Left cardiac atrium (tissue), 4 donors: ENCODE measurements at places on chromosomes 1 and 21. TPM values are rescaled to one million over a fixed set of nuclear protein-coding genes. Genes with fewer than 3 reads are reported as not detected.

DNA sequence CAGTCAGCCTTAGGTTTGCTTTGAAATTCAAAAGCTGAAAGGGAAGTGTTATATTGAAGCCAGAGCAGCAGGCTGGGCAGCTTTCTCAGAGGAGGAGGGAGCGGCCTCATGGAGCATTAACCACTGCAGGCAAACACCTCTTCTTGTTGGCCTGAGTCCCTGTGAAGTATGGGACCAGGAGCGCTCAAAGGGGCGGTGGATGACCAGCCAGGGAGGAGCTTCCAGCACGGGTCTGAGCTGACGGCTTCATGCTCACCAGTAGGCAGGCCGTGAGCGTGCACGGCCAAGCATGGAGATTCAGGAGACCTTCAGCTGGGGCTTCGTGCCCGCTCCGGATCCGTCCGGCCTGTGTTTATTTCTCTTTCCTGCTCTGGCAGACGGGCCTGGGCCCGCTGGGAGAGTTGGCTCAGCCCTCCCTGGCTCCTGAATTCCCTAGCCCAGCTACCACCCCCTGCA, 245.2 kb downstream of the TRABD2B start:
- no peak for DNase-seq

GRCh38 chr1:35557611-35558373, at the start of gene NCDN:
TSS of gene NCDN (plus strand) at chr1:35557799. CDS start at chr1:35558191, 392 bp downstream.
- peak; percentile 98 for DNase-seq

- DNase-seq, result peak; percentile 38
Measured at GRCh38 chr21:33981391-33982101, 65.9 kb upstream of the ATP5PO start.

- DNase-seq, result no peak
Measured at GRCh38 chr1:228181645-228182034, 16.0 kb downstream of the IBA57 start.

- peak; percentile 83 for DNase-seq
Measured at GRCh38 chr1:12618965-12619791, 1.2 kb upstream of the DHRS3 start.

GRCh38 chr1:54118704-54119103, 34.1 kb downstream of the CDCP2 start:
- no peak for DNase-seq

DNA sequence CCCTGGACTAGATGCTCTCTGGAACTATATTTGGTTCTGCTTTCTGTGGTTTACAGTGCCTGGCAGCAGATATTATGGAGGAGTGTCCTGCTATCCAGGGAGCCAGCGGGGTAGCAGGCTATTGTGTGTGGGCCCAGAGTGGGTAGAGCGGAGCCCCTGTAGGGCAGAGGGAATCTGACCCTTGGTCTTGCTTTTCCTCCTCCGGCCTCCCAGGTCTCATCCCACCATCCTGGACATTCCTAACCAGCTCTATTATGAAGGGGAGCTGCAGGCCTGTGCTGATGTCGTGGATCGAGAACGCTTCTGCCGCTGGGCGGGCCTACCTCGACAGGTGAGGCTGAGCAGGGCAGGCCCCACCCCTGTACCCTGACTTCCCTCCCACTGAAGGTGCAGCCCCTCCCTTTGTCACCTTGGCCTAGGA, 9.1 kb downstream of the RHOC start:
- no peak for DNase-seq

- peak; percentile 53 for DNase-seq
Measured at GRCh38 chr1:55155522-55155921, 59.6 kb downstream of the USP24 start.

- no peak for DNase-seq
Measured at GRCh38 chr1:241533326-241534115, 1.3 kb downstream of the KMO start.

- DNase-seq, result no peak
Measured at GRCh38 chr1:200905411-200906052, 10.8 kb downstream of the INAVA start.

- no peak for DNase-seq
Measured at GRCh38 chr1:201080135-201080534, 32.1 kb downstream of the CACNA1S start.

GRCh38 chr1:236904892-236905741, 99.1 kb downstream of the MT1HL1 start:
- no peak for DNase-seq

DNA sequence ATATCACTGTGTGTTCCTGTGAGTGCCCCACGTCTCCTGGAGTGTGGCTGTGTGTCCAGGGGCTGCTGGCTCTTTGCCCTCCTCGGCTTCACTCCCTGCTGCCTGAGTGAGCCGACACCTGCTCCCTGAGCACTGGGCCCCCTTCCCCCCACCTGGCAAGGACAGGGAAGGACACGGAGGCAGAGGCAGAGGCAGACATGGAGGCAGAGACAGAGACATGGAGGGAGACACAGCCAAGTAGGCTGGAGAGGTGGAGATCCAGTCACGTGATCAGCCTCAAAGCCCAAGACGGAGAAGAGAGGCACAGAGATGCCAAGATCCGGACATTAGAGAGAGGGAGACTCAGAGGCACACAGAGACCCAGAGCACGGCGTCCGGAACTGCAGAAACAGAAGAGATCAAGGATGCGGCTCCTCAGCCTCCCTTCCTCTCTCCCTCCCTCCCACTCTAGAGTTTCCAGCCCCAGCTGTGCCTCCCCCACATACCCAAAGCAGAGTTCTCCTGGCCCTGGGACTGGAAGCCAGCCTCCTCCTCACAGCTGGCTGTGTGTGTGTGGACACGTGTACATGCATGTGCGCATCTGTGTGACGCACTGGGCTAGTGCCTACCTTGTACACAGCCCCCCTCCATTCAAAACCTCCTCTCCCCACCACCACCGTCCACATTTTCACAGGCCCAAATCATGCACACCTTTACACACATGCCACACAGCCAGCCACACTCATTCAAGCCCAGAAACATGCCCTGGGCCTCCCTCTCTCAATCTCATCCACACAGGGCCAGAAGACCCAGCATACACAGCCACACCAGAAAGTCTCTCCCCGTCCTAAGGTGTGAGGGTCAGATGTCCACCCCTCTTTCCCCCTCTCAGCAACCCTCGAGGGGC, 39.1 kb upstream of the WASF2 start:
- peak; percentile 84 for DNase-seq

DNA sequence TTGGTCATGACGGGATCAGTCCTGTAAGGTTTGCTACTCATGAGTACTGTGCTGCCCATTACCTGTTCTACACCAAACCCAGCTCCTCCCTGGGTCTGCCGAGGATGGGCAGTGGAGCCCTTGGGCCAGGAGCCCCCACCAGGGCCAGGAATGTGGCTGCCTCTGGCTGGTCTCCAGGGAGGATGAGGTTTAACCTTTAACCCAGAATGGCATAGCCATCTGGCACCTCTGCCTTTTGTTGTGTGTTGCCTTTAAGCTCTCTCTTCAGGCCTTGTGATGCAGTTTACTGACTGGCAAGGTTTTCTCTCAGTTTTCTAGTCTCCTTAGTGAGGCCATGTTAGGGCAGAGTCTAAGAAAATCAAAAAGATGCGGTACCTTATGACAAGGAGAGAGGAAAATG, 38.6 kb downstream of the SIPA1L2 start:
- DNase-seq, result no peak

DNA sequence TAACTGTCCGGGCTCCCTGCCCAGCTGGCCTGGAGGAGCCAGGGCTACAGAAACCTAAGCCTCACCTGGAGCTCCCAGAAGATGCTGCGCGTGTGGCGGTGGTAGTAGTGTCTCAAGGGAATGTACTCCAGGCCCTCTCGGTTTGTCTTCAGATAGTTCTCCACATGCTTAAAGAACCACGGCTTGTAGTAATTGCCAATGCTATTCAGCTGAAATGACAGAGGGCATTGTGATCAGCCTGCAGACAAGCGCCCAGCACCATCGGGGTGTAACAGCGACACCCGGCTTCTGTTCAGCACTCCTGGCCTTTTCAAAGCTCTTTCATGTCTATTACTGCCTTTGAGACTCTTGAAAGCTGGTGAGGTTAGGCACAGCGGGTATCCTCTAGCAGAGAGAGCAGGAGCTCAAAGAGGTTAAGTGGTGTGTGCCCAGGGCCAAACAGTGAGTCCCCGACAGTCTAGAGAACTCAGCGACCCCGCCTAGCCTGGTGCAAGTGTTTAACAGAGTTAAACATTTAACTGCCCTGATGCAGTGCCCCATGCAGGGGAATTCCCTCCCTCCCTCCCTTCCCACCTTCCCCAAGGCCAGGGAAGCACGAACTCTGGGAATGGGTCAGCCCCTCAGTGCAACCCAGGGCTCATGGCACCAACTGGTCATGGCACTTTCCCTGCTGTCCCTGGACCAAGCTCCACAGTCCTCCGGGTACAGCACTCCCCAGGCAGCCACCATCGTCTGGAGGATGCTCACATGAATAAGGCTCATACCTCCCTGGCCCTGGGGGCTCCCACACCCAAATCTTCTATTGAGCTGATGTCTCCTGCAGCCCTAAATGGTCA, 21.5 kb downstream of the DHCR24 start:
- DNase-seq, result no peak

GRCh38 chr1:164163289-164163849, 395.6 kb upstream of the PBX1 start:
- no peak for DNase-seq

GRCh38 chr1:86419277-86419903, 4.6 kb upstream of the CLCA2 start:
- no peak for DNase-seq

GRCh38 chr1:70518106-70518505, 107.0 kb downstream of the CTH start:
- DNase-seq, result no peak

- no peak for DNase-seq
Measured at GRCh38 chr1:241485554-241485992, 34.0 kb downstream of the FH start.

DNA sequence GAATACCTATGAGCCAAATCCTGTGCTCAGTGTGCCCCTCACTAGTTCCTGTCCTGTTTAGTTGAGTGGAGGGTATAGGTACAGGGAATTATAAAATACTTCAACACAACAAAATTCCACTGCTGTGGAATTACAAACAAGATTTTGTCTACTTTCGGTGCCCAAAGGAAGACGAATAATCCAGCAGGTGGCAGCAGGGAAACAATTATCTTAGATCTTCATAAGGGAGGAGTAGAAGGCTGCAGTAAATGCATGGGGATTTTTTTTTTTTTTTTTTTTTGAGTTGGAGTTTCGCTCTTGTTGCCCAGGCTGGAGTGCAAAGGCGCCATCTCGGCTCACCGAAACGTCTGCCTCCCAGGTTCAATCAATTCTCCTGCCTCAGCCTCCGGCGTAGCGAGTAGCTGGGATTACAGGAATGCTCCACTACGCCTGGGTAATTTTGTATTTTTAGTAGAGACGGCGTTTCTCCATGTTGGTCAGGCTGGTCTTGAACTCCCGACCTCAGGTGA, 2.0 kb upstream of the PIP5K1A start:
- DNase-seq, result peak; percentile 51

GRCh38 chr1:39173995-39174380, 30.5 kb upstream of the MACF1 start:
- DNase-seq, result no peak

DNA sequence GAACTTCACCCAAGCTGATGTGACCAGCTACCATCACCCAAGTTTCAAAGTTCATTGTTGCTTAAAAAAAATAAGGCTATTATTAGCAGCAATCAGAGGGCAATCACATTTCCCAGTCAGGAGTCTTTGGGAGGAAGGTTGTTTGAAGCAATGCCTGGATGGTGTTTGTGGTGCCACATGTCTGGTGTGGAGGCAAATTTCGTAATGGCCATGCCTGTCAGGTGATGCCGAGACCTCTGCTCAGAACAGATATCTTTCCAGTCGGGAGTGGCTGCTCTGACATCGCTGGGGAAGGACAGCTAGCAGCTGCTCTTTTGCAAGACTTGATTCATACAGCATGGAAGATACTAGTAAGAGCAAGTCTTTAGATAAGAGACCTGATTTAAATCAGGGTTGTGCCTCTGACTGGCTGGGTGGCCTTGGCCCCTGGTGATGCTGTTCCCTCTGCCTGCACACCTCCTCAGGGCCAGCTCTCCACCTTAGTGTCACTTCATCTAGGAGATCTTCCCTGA, 187.8 kb upstream of the JUN start:
- DNase-seq, result peak; percentile 36

GRCh38 chr1:15218287-15219279, 28.4 kb upstream of the FHAD1 start:
- no peak for DNase-seq

- no peak for DNase-seq
Measured at GRCh38 chr1:167244244-167244643, 23.6 kb downstream of the POU2F1 start.

DNA sequence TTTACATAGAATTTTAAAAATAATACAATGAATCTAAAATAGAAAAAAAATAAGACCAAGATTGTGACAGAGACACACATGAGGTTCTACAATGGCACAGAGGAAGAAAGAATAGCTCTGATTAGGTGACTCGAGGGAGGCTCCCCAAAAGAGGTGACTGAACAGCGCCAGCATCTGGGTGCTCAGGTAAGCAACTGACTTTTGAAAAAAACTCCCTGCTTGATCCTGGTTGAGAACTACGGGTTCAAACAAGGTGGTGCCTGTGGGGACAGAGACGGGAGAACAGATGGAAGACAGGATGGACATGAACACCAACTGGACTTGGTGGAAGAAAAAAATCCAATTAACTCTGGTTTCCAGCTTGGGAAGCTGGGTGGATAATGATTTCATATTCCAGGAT, 22.5 kb downstream of the BATF3 start:
- no peak for DNase-seq

- no peak for DNase-seq
Measured at GRCh38 chr1:241440904-241441303, 78.7 kb downstream of the FH start.

DNA sequence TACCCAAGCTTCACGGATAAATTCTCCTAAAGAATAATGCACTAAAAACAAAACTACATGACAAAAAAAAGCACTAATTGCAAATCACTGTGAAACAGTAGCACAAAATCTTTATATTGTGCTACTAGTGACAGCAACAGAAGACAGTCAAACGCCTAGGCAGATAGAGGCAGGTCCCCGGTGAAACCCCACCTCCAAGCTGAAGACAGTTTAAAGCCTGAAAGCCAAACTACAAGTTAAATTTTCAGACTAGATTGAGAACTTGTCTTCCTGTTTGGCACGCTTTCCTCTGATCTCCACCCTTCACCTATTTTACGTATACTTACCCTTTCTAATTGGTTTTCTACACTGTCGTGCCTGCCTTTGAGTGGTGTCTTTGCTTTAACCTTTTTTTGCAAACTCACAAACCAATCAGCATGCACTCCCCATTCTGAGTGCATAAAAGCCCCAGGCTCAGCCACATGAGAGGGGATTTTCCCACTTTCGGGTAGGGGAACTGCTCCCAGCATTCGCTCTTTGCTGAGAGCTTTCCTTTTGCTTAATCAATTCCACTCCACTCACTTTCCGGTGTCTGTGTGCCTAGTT, 3.6 kb upstream of the BACH1 start:
- no peak for DNase-seq

- no peak for DNase-seq
Measured at GRCh38 chr21:46054031-46054430, 43.9 kb upstream of the COL6A2 start.

Gene UMODL1
- total RNA-seq, result not detected

Gene PLA2G2F
- total RNA-seq, result not detected

Gene DIO1
- not detected for total RNA-seq

Gene TPTE
- not detected for total RNA-seq

Gene TCHH
- 0.08 TPM for total RNA-seq

Gene NBPF20
- 1.3 TPM for total RNA-seq

Gene RNU5D-1
- not detected for total RNA-seq

Gene PCBP3
- 5.8 TPM for total RNA-seq

Gene ASAP3
- 36.4 TPM for total RNA-seq

Gene HMCN1
- total RNA-seq, result 22.3 TPM

Gene PKN2
- 31.6 TPM for total RNA-seq

Gene PTPRF
- total RNA-seq, result 37.4 TPM

Gene SSX2IP
- 14.8 TPM for total RNA-seq

Gene RHBDL2
- total RNA-seq, result 0.15 TPM

Gene S1PR1
- total RNA-seq, result 69.3 TPM

Gene GPR3
- total RNA-seq, result 12.4 TPM

Gene RUNX3
- 2.4 TPM for total RNA-seq
